ENCODE measurements at places on chromosomes 5 and 9. TPM values are rescaled to one million over a fixed set of nuclear protein-coding genes. Genes with fewer than 3 reads are reported as not detected.

The SLC23A1 gene
- not detected for total RNA-seq

The C5orf52 gene
- total RNA-seq, result not detected

The PCDHGA7 gene
- 8.1 TPM for total RNA-seq

The ANKRD31 gene
- 0.49 TPM for total RNA-seq

The RFESD gene
- total RNA-seq, result 0.98 TPM

The NOXA1 gene
- 2.0 TPM for total RNA-seq

The OR1J2 gene
- not detected for total RNA-seq
